ENCODE measurements at places on chromosomes 1 and 21. TPM values are rescaled to one million over a fixed set of nuclear protein-coding genes. Genes with fewer than 3 reads are reported as not detected.

The KRTAP6-2 gene
- not detected for total RNA-seq

The WNT3A gene
- not detected for total RNA-seq

The MANEAL gene
- 25.5 TPM for total RNA-seq

The SPRR4 gene
- total RNA-seq, result not detected

The IL23R gene
- not detected for total RNA-seq
